ENCODE measurements at places on chromosomes 2 and 18.

GRCh38 chr2:185208261-185208660 is 530.3 kb upstream of the FSIP2 start:
- DNase-seq = no peak

- DNase-seq = no peak
Measured at GRCh38 chr2:43444989-43445645, 150.7 kb downstream of the THADA start.

- DNase-seq = no peak
Measured at GRCh38 chr2:127108090-127108523, 1.2 kb upstream of the BIN1 start.

DNA sequence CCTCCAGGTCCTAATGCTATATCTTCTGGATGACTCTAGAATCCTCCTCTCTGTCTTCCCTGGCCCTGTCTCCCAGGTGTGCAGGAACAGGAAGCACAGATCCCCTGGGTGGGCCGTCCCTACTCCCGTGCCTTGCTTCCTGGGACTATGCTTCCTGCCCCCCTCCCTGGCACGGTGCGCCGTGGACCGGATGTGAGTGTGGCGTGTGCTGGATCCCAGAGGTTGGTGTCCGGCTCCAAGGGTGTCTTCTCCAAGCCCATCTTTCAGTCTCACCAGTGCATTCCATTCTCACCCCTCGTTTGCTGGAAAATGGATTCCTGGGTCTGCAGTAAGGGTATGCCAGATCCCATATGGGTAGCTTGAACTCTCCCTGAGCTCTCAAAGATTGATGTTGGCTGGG is 144.4 kb upstream of the TWIST2 start:
- no peak for DNase-seq

- no peak for DNase-seq
Measured at GRCh38 chr2:238973038-238973739, 125.3 kb downstream of the TWIST2 start.

- no peak for DNase-seq
Measured at GRCh38 chr2:233817361-233817911, 36.9 kb downstream of the HJURP start.

GRCh38 chr2:240878341-240878936 is 9.8 kb downstream of the AGXT start:
- no peak for DNase-seq

DNA sequence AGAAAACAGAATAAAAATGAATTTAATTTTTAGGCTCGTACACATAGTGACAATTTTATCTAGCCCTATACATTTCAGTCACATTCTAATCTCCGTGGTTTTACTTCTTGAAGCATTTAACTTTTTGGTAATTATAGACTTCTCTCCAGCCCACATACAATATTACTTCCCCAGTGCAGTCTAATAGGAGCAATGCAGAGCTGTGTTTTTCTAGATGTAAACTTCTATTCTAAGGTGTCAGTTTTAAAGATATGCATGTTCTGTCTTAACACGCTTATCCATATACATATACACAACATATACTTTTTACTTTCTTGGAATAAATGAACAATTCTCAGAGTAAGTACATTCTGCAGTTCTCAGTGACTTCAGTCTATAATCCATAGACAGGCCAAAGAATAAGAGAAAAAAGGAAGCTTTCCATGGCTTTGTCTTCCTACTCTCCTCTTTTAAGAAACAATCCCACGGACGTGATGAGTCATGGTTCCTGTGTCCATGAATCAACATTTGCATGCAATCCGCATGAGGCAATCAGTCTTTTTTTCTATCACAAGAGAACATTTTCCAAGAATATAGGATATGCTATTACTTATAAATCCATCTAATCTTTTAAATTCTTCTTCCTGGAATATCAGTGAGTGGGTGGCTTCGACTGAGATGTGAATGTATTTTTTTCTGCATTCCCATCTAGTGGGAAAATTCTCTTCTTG is 42.8 kb downstream of the CCDC102B start:
- DNase-seq = no peak

DNA sequence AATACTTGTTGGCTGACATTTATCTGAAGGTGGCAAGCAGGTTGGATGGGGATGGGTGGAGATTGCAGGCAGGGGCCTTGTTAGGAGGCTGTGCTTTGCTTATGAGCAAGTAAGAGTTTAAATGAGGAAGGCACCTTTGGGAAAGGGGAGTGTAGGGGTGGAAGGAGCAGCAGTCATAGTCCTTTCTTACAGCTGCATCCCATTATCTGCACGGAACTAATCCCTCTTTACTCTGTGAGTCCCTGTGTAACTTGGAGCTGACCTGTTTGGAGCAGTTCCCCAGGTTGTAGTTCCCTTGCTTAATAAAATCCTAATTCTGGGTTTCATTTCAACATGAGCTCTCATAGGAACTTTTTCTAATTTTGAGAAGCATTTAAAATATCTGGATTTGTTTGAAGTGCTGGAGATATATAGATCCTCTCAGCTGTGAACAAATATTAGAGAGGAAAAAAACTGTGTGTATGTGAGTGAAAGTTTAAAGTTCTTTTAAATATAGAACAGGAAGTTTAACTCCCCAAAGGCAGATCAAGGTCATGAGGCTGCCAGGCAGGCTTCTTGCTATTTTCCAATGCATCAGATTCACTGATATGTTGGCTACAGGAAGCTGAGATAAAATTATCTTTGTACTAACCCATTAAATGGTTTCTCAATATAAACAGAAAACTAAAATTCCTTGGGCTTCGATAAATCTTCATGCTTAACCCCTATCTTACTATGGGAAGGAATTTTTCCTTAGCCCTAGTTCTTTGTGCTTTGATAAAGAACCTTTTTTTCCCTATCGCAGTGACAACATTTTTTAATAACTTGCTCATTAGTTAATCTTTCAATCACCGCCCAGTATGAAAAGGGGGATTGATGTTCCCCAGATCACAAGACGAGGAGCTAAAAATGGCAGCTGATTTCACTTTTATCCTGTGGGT is 104.6 kb upstream of the EML6 start:
- DNase-seq = no peak

GRCh38 chr18:59546188-59546587 is 151.0 kb downstream of the CCBE1 start:
- no peak for DNase-seq

GRCh38 chr2:96081042-96081441 is 35.3 kb downstream of the ADRA2B start:
- DNase-seq = no peak

DNA sequence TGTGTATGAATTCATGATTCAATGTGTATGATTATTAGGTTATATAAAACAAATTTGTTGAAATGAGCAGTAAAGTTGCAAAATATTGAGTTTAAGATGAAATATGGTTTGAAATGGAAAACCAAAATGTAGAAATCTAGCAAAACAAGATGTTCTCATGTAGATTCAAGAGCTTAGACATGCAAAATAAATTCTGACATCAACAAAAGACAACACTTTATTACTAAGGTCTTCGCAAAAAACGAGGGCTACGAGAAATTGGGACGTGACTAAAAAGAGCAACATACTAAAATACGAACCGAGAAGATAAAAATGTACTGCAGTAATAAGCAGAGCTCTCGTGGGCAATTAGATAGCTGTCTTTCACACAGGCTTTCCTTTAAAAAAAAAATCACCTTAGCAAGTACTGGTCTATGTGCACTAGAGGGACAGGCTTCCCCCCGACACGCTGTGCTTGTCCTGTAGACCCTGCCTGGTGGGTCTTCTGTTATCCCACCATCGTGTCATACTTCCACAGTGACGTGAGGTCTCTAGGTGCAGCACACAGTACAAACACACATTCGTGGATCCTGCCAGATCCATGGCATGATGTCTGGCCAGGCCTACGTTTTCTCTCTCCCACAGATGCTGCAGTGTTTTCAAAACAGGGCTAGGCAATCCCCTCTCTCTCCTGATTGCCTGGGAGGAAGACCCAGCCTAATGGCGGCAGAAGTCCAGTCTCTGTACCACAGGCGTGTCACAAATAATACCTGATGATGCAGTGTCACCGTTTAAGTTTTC is 240.8 kb downstream of the TCF4 start:
- no peak for DNase-seq

GRCh38 chr18:74950479-74950878 is 258.5 kb downstream of the PTGR3 start:
- DNase-seq = no peak

DNA sequence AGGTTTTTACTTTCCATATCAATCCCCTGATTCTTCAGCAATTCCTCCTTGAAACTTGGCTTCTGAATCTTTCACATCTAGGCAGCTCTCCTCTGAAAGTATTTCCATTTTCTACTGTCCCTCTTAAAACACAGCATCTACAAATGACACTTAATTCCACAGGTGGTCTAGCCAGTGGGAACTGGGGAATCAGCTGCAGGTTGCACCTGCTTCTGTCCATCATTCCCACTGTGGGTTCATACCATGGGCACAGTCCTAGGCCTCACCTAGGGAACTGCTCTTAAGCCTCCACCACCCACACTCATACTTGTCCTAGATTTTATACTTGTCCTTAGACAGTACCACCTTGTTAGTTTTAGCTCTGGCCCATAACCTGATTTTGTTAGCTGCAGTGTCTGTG is 2.2 kb downstream of the LOXL3 start:
- no peak for DNase-seq

DNA sequence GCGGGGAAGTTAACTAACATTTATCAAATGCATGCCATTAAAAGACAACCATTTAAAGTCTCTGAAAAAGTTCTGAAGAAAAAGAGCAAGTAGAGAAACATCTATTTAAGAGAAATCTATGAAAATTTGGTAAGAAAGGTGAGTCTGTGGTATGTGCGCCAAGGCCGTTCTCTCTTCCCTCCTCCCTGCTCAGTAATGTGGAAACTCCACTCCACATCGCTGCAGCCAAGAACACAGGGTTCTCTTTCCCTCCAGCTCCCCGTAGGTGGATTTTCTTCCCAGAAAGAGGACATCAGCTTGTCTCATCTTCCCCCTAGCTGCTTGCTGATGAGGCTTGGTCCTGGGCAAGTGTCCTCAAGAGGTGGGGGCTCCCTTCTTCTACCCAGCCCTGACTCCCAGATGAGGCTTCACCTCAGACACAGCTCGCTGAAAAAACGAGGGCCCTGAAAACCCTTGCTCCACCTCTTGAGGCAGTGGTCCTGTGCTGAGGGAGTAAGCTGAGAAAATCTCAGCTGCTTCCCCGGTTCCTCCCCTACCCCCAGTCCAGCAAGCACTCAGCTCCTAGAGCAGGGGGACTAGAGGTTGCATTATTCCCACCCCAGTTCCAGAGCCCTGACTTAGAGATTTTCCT is 45.8 kb upstream of the PTPRM start:
- DNase-seq = no peak

- DNase-seq = no peak
Measured at GRCh38 chr18:3721771-3722648, 272.0 kb downstream of the TGIF1 start.

- DNase-seq = no peak
Measured at GRCh38 chr2:70010576-70011111, 49.2 kb upstream of the ASPRV1 start.

- DNase-seq = no peak
Measured at GRCh38 chr18:3117493-3118192, 102.1 kb downstream of the MYOM1 start.

DNA sequence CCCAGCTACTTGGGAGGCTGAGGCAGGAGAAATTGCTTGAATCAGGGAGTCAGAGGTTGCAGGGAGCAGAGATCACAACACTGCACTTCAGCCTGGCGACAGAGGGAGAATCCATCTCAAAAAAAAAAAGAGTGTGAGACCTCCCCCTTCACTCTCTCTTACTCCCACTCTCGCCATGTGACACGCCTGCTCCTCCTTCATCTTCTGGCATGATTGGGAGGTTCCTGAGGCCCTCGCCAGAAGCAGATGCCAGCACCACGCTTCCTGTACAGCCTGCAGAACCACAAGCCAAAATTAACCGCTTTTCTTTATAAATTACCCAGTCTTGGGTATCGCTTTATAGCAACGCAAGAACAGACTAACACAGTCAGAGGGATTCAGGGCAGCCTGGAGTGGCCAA is 66.3 kb upstream of the CREB1 start:
- no peak for DNase-seq

GRCh38 chr2:222993920-222994650 is 57.9 kb upstream of the KCNE4 start:
- DNase-seq = no peak

DNA sequence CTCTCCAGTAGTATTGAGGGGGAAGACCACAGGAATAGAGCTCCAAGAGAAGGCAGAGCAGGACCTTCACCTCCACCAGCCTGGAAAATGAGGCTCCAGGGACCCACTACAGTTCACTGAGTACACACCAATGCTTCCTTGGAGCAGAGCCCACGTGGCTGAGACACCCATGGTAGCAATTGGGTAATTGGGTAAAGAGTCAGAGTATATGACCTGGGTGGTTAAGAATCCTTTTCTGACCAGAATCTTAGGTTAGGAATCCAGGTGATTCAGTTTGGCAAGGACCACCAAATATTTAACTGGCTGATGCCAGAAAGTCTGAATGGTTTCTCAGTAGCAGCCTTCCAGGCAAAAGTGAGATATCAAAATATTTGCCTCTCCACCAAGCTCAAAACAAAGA is 107.7 kb downstream of the MDH1 start:
- DNase-seq = no peak
